ENCODE measurements at places on chromosomes 2 and 18. TPM values are rescaled to one million over a fixed set of nuclear protein-coding genes. Genes with fewer than 3 reads are reported as not detected.

DNA sequence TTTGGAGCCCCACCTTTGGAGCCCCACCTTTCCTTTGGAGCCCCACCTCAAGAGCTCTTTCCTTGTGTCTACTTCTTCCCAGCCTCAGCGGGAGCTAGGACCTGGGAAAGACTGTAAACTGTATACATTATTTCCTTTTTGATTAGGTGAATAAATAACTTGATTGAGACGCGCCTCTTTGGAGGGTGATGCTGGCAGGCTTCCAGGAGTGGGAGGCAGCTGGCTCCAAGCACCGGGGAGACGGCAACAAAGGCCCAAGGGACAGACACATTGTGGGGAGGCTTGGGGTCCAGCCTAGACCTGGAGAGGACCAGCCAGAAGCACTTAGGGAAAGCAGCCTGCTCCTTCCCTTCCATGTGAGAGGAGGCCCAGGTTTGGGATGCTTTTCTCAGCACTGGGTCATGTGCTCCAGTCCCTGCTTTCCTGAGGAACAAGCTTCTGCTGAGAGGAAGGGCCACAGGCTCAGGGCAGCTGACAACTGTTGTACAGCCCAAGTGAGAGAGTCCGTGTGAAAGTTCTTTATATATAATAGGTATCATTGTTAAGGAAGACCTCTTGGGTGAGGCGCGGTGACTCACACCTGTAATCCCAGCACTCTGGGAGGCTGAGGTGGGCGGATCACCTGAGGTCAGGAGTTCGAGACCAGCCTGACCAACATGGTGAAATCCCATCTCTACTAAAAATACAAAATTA is 297.2 kb upstream of the SLC14A2 start:
- H3K36me3 ChIP-seq: no peaks in the 10 kb centered on the region
- H3K4me3 ChIP-seq: no peak overlapping the region
- no peak for DNase-seq
- H3K27me3 ChIP-seq: no peaks in the 10 kb centered on the region

ANO7 gene
- 2.8 TPM for total RNA-seq

OLA1 gene
- 93.9 TPM for total RNA-seq

SETBP1 gene
- 4.2 TPM for total RNA-seq

ACOXL gene
- total RNA-seq: not detected

Data from endothelial cell of umbilical vein (primary cell).